ENCODE measurements at places on chromosomes 2 and 18. TPM values are rescaled to one million over a fixed set of nuclear protein-coding genes. Genes with fewer than 3 reads are reported as not detected.

TACR1 gene
- total RNA-seq, result not detected

RAB27B gene
- total RNA-seq, result 2.0 TPM

DNA sequence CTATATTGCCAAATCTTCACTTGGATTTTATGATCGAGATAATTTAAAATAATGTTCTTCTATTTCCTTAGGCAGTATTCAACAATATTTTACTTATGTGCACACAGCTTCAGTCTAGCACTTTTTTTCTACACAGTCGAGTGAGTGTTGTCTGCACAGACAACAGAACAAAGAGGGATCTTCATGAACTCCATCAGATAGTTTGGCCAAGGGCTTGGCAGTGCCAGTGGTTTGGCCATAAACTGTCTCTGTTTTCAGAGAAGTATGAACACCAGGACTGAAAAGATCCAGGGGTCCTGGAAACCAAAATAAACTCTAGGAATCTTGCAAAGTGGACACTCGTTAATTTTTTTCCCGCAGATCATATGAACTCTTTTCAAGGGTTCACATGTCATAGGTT lies 547.3 kb downstream of the PLCL1 start:
- H3K4me3 ChIP-seq, result no peak overlapping the region
- H3K36me3 ChIP-seq, result no peaks in the 10 kb centered on the region
- H3K27me3 ChIP-seq, result peaks cover 25% of the 10 kb centered on the region
- no peak overlapping the region for H3K27ac ChIP-seq
- H3K4me1 ChIP-seq, result no peaks in the 10 kb centered on the region

C2orf15 gene
- total RNA-seq, result 0.86 TPM

GRCh38 chr18:56723068-56723467 lies 71.9 kb downstream of the WDR7 start:
- no peak overlapping the region for H3K27ac ChIP-seq
- peaks cover 46% of the 10 kb centered on the region for H3K36me3 ChIP-seq
- H3K27me3 ChIP-seq, result no peaks in the 10 kb centered on the region
- H3K4me1 ChIP-seq, result no peaks in the 10 kb centered on the region
- DNase-seq, result no peak

GRCh38 chr2:103529798-103530502 lies 768.1 kb downstream of the TMEM182 start:
- no peak overlapping the region for H3K4me3 ChIP-seq
- no peak overlapping the region for H3K27ac ChIP-seq
- no peaks in the 10 kb centered on the region for H3K4me1 ChIP-seq
- no peaks in the 10 kb centered on the region for H3K27me3 ChIP-seq
- H3K36me3 ChIP-seq, result no peaks in the 10 kb centered on the region

GRCh38 chr2:203492965-203493364 lies 42.1 kb downstream of the RAPH1 start:
- H3K27ac ChIP-seq, result no peak overlapping the region
- H3K4me1 ChIP-seq, result peaks cover 5% of the 10 kb centered on the region
- no peaks in the 10 kb centered on the region for H3K27me3 ChIP-seq
- no peak for DNase-seq

GRCh38 chr2:17614174-17614930 lies 73.9 kb downstream of the VSNL1 start:
- H3K27ac ChIP-seq, result no peak overlapping the region
- no peak for DNase-seq
- peaks cover 3% of the 10 kb centered on the region for H3K27me3 ChIP-seq
- no peaks in the 10 kb centered on the region for H3K36me3 ChIP-seq
- H3K4me3 ChIP-seq, result no peak overlapping the region
